Posterior cingulate gyrus (tissue), 11 donors: ENCODE measurements at places on chromosomes 7 and 10.

GRCh38 chr7:118285358-118285757 lies 60.9 kb downstream of the ANKRD7 start:
- DNase-seq, result no peak

- no peak for DNase-seq
Measured at GRCh38 chr7:27185013-27185853, at the start of gene HOXA11. TSS of gene HOXA11 (minus strand) at chr7:27185232. CDS start at chr7:27185144, 88 bp downstream.

DNA sequence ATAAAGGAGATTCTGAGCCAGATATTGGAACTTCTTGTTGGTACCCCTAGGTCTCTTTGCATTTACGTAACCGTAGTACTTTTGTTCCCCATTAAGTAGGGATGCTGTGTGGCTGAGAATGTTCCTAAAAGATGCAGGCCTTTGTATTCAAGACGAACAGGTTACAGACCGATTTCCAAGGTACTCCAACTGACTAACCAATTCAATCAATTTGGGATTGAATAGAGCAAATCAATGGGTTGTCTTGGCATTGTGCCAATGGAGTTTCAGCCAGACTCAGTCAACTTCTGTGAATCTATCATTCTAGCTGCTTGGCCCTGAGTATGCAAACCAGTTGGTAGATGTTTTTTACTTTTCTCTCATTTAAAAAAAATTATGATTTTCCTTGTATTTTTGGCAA lies 347.3 kb upstream of the NPVF start:
- DNase-seq, result no peak

GRCh38 chr10:94902570-94902969 lies 35.9 kb upstream of the CYP2C9 start:
- DNase-seq, result no peak

GRCh38 chr10:78185693-78186055 lies 152.0 kb downstream of the RPS24 start:
- DNase-seq, result peak; percentile 89

DNA sequence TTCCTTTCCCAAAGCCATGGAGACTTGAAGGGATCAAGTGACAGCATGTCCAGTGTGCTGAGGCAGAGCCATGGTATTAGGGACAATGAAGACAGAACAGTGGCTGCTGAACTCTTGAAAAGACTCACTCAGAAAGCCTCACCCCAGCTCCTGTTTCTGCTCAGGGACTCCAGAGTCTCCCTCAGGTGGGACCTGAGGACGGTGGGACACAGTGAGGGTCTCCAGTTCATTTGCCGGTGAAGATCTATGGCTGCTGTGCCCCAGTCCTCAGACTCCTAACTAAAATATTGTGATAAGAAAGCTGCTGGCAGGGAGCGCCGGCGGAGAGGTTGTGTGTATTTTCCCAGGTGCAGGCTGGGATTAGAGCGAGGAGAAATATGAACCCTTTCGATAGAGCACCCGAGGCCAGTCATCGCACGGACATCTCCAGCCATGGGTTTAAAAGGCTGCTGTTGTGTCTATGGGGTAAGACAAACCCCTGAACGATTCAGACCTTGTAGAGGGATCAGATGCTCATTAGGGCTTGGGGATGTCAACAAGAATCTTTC lies 57.2 kb downstream of the C7orf25 start:
- DNase-seq, result no peak

- DNase-seq, result no peak
Measured at GRCh38 chr7:99004216-99004615, 125.9 kb downstream of the TRRAP start.

GRCh38 chr10:78932861-78933260 lies 135.9 kb upstream of the ZMIZ1 start:
- DNase-seq, result no peak

GRCh38 chr10:107657851-107658250 lies 493.3 kb upstream of the SORCS1 start:
- no peak for DNase-seq

DNA sequence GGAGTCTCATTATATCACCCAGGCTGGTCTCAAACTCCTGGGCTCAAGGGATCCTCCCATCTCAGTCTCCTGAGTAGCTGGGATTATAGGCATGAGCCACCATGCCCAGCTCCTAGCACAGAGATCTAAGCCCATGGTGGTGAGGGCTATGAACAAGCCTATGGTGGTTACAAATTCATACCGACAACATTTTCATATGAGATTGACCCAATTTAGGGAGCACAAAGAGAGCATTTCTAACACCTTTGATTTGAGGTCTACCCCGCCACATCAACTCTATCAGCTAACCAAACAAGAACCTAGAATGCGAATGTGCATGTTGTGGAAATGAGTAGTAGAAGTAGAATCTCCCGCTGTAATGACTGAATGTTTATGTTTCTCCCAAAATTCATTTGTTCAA lies 14.2 kb upstream of the PRF1 start:
- DNase-seq, result no peak
